ENCODE measurements at places on chromosomes 7 and 10. TPM values are rescaled to one million over a fixed set of nuclear protein-coding genes. Genes with fewer than 3 reads are reported as not detected.

Gene IGFBP3
- 223 TPM for total RNA-seq

Gene RSU1
- total RNA-seq: 125 TPM

Gene INSYN2A
- not detected for total RNA-seq

Gene CCDC136
- total RNA-seq: 6.8 TPM

Gene CUZD1
- total RNA-seq: 0.51 TPM

Gene C1QL3
- total RNA-seq: not detected

Gene C7orf57
- not detected for total RNA-seq

Gene GRID2IP
- total RNA-seq: not detected

Gene SEPTIN14
- total RNA-seq: not detected

Gene TDRD1
- 0.16 TPM for total RNA-seq

Gene WDFY4
- 10.1 TPM for total RNA-seq

Gene PTF1A
- not detected for total RNA-seq

Gene GNAI1
- 179 TPM for total RNA-seq

Gene STOX1
- 8.1 TPM for total RNA-seq

Gene SORCS1
- 0.16 TPM for total RNA-seq

Gene VGF
- total RNA-seq: 0.22 TPM

Gene CYP3A7
- not detected for total RNA-seq

Gene TFEC
- 12.7 TPM for total RNA-seq

Gene AGMO
- 2.9 TPM for total RNA-seq

Gene PTPRE
- 49.7 TPM for total RNA-seq
